NCI-H2081 (cell line): ENCODE measurements at places on chromosomes 3 and 15.

GRCh38 chr3:157115069-157116006 is 44.6 kb downstream of the CCNL1 start:
- no peak for DNase-seq

DNA sequence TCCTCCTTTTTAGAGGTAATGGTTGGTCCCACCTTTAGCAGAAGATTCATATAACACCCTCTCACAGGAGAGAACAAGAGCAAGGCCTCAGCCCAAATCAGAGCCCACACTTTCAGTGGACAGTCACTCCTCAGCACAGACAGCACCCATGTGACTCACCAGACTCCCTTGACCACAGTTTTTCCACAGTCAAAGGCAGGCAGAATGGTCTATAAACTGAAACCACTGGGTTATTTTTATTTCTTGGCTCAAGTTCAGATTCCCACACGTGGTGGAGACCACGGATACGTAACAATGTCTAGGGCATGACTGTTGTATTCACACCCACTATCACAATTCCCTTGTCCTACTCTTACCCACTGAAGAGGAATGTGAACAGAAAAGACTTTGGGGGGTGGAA is 237.8 kb upstream of the UBE2E1 start:
- no peak for DNase-seq

GRCh38 chr3:185049710-185050109 is 103.2 kb downstream of the C3orf70 start:
- no peak for DNase-seq

DNA sequence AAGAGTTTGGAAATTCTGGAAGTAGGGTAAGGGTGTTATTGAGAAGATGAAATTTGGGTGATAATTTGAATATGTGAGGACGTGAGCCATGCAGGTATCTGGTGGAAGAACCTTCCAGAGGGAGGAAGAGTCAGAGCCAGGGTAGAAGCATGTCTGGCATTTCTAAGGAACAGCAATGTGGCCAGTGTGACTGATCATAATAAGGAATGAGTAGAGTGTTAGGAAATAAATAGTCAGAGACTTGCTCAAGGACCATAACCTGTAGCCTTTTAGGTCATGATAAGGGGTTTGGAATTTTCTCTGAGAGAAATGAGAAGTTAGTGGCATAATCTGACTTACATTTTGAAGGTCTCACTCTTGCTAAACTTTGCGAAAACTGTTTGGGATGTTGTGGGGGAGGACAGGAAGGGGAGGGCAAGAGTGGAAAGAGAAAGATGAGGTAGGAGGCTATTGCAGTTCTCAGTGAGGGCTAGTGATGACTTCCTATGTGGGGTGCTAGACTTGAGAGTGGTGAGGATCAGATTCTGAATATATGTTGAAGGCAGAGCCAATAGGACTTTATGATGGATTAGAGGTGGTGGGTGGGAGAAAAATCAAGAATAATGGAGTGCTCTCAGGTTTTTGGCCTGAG is 568.3 kb downstream of the AGBL1 start:
- DNase-seq: no peak

- no peak for DNase-seq
Measured at GRCh38 chr3:64046592-64046991, 23.3 kb upstream of the PSMD6 start.

- DNase-seq: no peak
Measured at GRCh38 chr15:43383070-43383469, 12.2 kb downstream of the TUBGCP4 start.

- DNase-seq: no peak
Measured at GRCh38 chr3:17514597-17514996, 227.8 kb downstream of the TBC1D5 start.

GRCh38 chr3:119849126-119849525 is 67.2 kb downstream of the NR1I2 start:
- DNase-seq: no peak

DNA sequence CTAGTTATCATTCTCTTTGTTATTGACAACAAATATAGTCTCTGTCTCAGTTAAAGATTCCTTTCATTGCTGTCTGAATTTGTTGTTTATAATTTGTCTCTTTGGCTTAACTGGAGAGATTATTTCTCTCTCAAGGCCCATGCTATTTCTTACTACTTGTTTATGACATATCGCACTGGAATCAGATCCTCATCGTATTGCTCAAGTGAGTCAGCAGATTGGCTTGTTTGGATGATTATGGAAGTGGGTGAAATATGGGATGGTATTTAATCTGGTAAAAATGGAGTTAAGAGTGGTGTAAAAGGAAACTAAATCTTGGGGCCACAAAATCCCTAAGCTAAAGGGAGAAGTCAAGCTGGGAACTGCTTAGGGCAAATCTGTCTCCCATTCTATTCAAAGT is 613.1 kb downstream of the SI start:
- no peak for DNase-seq

- no peak for DNase-seq
Measured at GRCh38 chr3:60153221-60153999, 1097.8 kb downstream of the FHIT start.

- DNase-seq: no peak
Measured at GRCh38 chr15:66780172-66780972, 78.3 kb downstream of the SMAD6 start.

- DNase-seq: no peak
Measured at GRCh38 chr3:76969996-76970615, 69.8 kb upstream of the ROBO2 start.

- no peak for DNase-seq
Measured at GRCh38 chr15:48647962-48648361, 2.5 kb upstream of the FBN1 start.

- DNase-seq: no peak
Measured at GRCh38 chr3:82824491-82824890, 1063.0 kb upstream of the GBE1 start.

DNA sequence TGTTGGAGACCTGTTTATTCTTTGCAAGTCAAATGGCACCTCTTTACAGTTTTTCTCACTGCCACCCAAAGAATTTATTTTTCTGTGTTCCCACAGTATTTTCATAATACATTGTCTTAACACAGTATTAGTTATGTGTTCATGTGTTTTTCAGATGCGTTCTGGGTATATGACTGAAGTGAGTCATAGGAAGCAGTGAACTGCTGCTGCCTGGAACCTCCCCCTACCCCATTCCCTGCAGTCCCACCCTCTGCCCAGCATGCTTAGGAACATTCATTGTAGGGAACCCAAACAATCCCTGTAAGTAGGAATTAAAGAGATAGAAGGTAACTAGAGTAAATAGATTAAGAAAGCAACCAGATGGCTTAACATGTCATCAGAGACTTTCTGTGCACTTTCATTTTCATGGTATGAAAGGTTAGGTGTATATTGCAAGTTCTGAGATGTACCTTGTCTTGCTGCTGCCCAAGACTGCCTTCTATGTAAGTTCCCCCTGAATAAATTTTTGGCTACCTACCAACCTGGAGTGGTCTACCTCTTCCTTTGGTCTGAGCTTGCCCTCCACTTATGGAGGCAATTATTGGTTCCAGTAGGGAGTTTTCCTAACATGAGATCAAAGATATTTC is 21.9 kb upstream of the SQOR start:
- no peak for DNase-seq

DNA sequence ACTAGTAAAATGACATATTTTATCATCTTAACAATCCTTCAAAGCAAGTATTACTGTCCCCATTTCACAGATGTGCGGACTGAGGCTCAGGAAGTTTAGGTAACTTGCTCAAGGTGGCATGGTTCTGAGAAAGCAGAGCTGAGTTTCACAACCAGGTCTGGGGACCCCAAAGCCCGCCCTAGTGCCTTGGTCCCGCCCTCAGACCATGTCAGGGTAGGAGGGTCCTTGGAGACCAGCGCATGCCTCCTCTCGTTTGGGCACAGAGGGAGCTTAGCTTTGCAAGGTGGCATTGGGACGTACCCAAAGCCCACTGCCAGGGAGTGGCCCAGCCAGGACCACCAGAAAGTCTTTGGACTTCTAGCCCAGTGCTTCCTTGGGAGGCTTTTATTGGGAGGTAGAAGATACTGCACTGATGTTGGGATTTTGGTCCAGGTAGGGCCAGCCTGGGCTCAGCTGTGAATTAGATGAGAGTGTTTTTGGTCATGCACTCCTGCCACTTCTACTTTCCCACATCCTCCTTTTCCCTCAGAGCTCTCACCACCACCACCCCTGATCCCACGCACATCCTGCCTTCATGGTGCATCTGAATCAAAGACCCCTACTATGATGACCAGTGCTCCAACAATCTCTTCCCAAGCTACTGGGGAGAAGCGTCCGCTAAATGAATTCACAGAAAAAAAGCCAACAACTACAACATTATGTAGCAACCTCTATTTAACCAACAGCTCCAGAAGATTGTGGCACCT is 307.9 kb downstream of the TLE3 start:
- no peak for DNase-seq

GRCh38 chr15:81789403-81789802 is 256.4 kb downstream of the MEX3B start:
- DNase-seq: no peak

GRCh38 chr3:53156368-53156834 is 4.6 kb upstream of the PRKCD start:
- DNase-seq: no peak

DNA sequence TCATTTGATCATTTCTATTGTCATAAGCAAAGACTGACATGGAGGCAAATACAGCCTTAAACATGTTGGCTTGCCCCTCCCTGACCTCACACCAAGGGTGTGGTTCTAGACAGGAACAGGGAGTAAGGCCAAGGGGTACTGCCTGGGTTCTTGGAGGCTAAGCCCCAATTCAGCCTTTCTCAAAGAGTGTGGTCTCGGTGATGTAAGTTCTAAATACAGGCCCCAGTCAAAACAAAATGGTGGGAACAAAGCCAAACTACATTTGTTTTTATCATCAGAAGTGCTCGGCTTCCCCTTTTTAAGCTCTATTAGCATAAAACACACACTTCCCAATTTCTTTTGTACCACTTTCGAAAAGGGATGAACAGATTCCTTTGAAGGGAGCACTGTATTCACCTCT is 129.5 kb downstream of the ATP8B4 start:
- no peak for DNase-seq

- DNase-seq: no peak
Measured at GRCh38 chr3:156787926-156788663, 38.1 kb upstream of the LEKR1 start.

GRCh38 chr3:16060358-16060852 is 114.1 kb upstream of the GALNT15 start:
- DNase-seq: no peak

DNA sequence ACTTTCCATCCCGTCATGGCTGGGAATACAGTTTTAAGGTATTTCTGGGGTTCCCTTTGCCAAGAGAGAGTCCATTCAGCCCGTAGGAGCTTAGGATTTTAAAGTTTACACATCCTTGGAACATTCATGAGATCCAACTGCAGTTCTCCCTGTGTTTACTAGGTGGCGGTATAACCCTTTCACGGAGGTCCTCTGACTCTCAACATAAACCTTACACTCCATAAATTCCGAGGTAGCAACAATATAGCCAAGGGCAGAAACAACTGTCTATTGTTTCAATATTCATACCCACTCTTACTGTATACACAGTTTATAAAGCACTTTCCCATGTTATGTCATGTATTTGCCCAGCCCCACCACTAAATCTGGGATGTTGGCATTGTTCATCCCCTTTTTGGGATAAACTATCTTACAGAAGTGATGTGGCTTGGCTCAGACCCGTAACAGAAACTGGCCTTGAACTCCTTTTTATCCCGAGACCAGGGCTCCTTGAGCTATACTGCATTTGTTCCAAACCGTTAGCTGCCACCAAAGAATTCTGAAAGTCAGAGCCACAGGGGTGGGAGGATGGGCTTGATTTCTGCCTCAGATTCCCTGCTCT is 69.2 kb upstream of the COL6A5 start:
- peak; percentile 54 for DNase-seq

DNA sequence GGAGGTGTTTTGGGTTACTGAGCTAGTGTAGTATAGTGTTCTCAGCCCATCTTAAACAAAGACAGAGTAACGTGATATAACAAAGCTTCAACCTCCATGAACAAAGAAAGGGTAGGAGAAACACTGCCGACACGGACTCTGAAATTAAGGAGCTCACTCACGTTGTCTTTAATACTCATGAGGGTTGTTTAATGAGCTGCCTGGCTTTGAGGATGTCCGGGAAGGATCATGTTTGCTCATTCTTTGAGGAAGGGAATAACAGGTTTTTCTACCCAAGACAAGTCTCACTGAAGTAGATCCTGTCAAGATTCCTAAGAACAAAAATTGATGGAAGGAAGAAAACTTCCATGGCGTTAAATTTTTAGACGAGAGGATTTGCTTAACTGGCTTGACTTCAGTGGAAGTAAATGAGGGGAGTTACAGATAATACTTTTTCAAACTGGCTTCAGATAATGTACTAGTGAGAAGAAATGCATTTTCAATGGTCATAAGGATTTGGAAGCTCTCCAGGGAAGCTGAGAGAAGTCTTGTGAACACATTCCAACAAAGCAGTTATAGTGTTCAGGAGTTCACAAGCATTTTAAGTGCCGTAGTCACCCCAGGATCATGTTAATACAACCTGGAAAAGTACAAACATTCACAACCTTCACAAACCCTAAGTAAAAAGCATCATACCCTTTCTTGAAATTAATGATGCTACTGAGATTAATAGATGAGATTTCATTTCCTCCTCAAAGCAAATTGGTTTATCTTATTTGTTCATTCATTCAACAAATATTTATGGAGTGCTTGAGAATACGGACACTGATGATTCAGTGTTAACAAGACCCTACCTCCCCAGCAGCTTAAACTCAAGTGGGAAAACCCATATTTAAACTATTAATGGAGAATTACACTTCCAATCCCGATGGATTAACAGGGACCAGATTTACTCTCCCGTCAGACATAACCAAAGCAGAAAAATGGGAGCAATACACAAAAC is 101.5 kb downstream of the SHQ1 start:
- DNase-seq: no peak

- DNase-seq: no peak
Measured at GRCh38 chr3:156867920-156868319, 41.8 kb downstream of the LEKR1 start.

DNA sequence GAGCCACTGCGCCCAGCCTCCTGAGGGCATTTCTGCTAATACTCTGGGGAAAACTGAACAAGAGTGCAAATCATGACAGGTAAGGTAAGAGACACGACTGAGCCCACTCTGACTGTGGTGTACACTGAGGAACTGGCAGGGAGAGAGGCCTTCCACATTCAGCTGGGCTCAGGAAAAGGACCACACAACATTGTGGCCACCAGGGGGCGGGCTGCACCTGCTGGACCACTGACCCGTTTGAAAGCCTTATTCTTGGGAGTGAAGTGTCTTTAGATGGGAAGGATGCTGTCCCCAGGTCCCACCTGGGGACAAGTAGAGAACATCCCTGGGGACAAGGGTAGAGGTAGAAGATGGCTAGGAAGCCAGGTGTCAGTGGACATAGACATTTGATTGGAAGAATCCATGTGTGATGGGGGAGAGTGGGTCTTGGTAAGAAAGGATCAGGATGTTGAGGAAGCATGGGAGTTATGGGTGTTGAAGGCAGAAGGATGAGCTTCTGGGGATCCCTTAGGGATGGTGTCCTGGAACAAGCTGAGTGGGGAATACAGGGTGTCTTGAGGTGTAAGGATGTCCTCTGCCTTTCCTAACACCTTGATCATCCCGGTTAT is 6.2 kb upstream of the CTDSPL start:
- peak; percentile 14 for DNase-seq

DNA sequence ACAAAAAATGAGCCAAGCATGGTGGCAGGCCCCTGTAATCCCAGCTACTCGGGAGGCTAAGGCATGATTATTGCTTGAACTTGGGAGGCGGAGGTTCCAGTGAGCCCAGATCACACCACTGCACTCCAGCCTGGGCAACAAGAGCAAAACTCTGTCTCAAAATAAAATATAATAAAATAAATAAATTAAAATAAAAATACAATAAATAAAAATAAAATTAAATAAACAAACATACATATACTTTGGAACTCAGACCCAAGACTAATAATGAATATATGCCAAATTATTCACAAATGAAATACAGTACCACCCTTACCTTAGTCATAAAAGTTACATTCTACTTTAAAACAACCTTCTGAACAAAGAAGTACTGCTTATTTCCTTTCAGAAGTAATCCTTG is 81.8 kb downstream of the SCAPER start:
- no peak for DNase-seq
